ENCODE measurements at places on chromosomes 7 and 10.

GRCh38 chr10:61904733-61905725, 3.5 kb downstream of the ARID5B start:
- DNase-seq, result no peak

DNA sequence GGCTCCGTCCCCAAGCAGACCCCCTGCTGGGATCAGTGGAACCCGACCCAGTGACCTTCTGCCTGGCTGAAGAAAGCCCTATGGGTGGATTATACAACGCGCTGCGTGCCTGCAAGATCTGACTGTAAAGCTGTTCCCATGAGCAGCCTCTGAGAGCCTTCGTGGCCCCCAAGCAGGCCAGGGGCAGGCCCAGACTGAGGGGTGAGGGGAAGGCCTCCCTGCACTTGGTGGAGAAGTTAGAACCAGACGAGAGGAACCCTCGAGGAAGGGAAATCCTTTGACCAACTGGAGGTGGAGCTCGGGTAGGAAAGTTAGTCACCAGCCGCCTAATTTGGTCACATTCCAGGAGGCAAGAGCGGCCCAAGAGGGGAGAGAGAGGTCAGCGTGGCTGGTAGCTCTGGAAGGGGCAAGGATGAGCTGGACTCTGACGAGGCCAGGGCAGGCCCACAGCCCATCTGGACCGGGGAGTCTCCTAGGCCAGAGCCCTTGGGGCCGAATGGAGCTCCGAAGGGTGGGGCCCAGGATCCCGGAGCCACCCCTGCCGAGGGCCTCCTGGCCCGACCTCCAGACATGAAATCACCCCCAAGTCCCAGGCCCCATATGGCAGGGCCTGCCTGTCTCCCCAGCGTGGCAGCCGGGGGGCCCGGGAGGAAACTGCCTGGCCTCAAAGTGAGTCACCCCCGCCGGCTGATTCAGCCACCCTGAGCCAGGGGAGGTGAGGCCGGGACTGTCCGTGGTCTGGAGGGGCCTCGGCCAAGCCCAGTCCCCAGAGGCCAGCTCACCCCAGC, 23.3 kb upstream of the PDGFA start:
- DNase-seq, result peak; percentile 59

DNA sequence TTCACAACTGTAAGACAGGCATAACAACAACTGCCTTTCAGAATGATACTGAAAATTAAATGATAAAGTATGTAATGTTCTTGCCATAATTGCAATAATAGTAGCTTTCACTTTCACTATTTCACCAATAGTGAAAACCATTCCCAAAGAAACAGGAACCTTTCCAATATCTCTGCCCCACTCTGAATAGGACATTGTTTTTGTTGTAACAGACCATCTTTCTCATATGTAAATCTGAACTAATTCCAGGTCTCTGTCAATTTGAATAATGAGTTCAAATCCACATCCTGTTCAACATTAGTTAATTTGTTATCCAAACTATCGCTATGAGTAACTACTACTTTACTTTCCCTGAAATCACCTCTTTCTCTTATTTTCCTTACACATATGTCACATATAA, 148.0 kb downstream of the LRRN3 start:
- DNase-seq, result no peak

DNA sequence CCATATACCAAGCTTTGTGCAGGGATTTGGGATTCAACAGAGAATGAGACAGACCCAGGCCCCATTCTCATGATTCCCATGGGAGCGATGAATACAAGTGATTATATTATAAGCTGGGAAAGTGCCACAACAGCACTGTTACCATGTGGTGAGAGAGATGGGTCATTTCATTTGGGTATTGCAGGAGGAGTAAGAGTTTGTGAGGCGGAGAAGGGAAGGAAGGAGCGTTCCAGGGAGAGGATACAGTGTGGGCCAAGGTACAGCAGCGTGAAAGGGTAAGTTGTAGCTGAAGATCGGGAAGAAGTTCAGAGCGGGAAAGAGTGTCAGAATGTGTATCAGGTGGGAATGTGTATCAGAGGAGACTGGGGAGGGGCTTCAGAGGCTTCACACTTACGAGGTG, 38.5 kb downstream of the GOLGA7B start:
- no peak for DNase-seq

- no peak for DNase-seq
These were observed 116.8 kb downstream of the MAD1L1 start for GRCh38 chr7:2115760-2116447.

GRCh38 chr7:134458341-134458805, 527 bp downstream of the AKR1B1 start:
- no peak for DNase-seq

Measured in skeletal muscle cell (primary cell).